ENCODE measurements at places on chromosomes 6 and 20. TPM values are rescaled to one million over a fixed set of nuclear protein-coding genes. Genes with fewer than 3 reads are reported as not detected.

DNA sequence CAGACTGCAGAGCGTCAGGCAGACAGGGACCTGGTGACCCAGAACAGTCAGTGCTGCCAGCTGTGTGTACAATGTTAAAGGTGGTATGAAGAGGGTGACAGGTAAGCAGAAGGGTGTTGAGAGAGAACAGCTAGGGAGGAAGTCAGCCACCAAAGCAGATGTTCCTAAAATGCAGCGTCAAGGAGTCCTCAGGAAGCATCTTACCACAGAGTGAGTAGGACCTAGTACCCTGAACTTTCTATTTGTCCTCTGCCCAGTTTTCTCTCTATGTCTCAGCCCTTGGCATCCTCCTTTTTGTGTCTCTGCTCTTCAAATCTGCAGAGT is 14.2 kb downstream of the STMND1 start:
- DNase-seq: no peak

GRCh38 chr20:57025666-57026224 is 240.7 kb downstream of the BMP7 start:
- DNase-seq: no peak

DNA sequence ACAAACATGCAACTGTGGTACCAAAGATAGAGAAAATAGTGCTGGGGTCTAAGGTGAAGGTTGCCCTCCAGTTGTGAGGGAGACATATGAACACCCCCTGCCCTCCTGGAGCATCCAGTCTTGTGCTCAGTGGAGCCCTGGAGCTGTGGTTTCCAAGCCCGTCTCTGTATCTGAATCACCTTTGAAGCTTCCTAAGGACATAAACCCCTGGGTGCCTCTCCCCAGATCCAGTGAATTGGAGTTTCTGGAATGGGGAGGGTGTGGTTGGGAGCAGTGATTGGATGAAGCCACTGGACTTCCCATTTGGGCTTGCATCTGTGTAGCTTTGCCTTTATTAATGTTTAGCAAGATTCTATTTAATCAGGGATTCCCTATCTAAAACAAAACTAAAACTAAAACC is 22.4 kb upstream of the E2F3 start:
- DNase-seq: no peak

GRCh38 chr6:142702501-142703460 is 242.2 kb downstream of the HIVEP2 start:
- DNase-seq: no peak

- no peak for DNase-seq
Measured at GRCh38 chr6:24931718-24932691, 3.8 kb downstream of the RIPOR2 start.

GRCh38 chr20:57977569-57977968 is 250.9 kb downstream of the ANKRD60 start:
- DNase-seq: no peak

Gene RAD21L1
- not detected for total RNA-seq

Gene LPIN3
- 1.8 TPM for total RNA-seq

Gene GJA10
- total RNA-seq: not detected
